ENCODE measurements at places on chromosomes 5 and 9.

- no peak for DNase-seq
Measured at GRCh38 chr5:133332439-133333024, 279.8 kb downstream of the FSTL4 start.

- no peak for DNase-seq
Measured at GRCh38 chr5:120684213-120684612, 220.1 kb downstream of the PRR16 start.

- DNase-seq = no peak
Measured at GRCh38 chr9:108178318-108178717, 677.5 kb downstream of the ACTL7B start.

- DNase-seq = no peak
Measured at GRCh38 chr5:52798938-52799337, 11.2 kb downstream of the ITGA1 start.

DNA sequence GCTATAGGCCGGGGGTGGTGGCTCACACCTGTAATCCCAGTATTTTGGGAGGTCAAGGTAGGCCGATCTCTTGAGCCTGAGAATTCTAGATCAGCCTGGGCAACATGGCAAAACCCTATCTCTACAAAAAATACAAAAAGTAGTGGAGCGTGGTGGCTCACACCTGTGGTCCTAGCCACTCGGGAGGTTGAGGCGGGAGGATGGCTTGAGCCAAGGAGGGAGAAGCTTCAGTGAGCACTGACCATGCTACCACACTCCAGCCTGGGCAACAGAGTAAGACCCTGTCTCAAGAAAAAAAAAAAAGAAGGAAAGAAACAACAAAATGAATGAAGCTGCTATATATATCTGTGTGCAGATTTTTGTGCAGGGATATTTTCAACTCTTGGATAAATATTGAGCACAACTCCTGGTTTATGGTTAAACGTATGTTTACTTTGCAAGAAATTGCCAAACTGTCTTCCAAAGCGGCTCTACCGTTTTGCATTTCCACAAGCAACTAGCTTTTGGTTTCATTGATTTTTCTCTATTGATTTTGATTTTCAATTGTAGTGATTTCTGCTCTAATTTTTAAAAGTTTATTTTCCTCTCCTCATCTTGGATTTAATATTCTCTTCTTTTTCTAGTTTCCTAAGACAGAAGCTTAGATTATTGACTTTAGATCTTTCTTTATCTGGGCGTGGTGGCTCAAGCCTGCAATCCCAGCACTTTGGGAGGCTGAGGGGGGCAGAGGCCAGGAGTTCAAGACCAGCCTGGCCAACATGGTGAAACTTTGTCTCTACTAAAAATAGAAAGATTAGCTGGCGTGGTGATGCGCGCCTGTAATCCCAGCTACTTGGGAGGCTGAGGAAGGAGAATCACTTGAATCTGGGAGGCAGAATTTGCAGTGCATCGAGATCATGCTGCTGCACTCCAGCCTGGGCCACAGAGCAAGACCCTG, 49.2 kb downstream of the SPIN1 start:
- DNase-seq = no peak

DNA sequence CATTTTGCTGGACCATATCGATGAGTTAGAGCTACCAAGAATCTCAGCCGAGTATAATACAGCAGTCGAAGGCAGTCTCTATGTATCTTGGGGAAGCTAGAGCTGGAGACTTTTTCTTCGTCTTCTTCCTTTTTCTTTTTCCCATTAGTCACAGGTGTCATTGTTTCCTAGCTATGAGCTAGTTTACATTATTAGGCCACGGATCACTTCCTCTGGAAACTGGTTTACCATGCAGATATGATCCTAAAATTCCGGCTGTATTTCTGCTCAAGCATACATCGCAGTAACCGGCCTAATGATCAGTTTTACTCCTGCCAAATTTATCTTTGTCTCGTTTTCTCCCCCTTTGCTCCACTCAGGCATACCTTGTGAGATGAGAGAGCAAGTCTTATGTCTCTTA, 312.8 kb downstream of the ARHGAP26 start:
- no peak for DNase-seq

DNA sequence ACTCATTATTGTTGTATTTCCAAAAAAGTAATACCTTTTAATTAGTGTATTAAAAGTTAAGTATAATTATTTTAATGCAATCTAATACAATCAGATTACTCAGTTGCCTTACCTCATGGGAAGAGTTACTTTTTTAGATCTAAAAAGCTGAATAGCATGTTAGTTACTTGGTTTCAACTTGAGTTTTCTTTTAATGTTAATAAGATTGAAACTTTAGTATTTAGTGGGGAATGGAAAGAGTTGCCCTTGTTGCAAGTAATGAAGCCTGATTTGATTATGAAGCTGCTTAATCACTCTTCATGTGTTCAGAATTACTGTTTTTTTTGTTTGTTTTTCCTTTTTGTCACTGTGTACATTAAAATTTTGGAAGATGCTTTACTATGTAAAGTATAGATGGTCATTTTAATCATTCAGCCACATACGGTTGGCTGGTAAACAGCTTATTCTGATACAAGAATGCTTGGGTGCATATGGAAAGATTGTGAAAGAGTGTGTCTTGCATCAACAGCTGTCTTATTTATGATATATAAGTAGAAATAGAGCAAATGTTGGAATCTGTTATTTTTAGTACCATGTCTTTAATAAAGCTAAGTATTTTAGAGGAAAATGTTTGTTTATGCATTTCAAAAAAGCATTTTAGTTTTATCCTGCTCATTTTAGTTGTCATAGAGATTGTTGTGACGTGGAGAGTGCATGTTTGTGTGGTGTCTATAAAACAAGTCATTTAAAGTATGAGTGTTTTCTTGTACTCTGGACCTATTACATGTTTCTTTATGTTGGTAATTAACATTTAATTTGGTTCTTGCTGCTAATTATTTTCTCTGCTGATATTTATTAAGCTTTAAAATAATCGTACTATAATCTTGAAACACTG, 36.4 kb downstream of the SREK1 start:
- no peak for DNase-seq
